ENCODE measurements at places on chromosomes 5 and 9.

- DNase-seq: no peak
These were observed 5.7 kb downstream of the QSOX2 start for GRCh38 chr9:136239983-136240330.

GRCh38 chr9:38727497-38728001 lies 7.6 kb upstream of the FAM240B start:
- DNase-seq: peak; percentile 2

- DNase-seq: no peak
These were observed 77.3 kb upstream of the SH3PXD2B start for GRCh38 chr5:172531704-172532026.

- peak; percentile 94 for DNase-seq
These were observed 1.6 kb upstream of the NR4A3 start for GRCh38 chr9:99819856-99820684.

- no peak for DNase-seq
These were observed 457.3 kb upstream of the DMAC1 start for GRCh38 chr9:8256880-8257279.

DNA sequence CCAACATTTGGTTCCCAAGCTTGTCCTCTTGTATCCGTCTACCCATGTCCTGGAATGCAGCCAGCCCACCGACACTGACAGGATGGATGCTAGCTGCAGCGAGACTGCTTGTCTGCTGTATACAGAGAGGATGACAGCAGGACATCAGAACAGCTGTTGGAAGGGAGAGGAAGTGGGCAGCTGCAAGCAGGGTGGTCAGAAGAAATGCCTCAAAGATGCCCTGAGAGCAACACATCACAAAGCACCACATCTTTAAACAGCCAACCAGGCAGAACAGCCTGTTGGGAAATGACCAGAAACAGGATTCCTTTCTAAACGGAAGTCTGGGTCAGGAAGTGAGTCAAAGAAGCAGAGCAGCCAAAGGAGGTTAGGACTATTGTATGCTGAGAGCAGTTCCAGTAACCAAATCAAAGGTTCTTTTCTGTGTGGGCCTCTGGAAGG lies 219.1 kb downstream of the NDUFS4 start:
- peak; percentile 65 for DNase-seq

DNA sequence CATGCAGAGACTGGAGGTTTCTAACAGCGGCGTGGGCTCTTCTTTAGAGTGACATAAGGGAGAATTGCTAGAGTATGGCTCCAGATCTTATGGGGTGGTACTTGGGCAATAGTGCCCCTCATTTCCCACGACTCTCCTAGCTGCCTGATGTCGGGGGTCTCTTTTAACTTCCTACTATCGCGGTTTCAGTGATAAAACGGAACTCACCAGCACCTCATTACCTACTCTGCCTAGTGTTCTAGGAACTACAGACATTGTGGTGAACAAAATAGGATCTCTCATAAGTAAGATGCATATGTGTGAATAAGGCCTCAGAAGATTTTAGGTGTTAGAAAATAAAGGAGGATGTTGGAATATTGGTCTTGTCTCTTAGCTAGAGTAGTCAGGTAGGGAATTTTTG lies 1.1 kb downstream of the ICE1 start:
- no peak for DNase-seq

- DNase-seq: no peak
These were observed 38.6 kb downstream of the AMBP start for GRCh38 chr9:114039484-114039883.

- DNase-seq: no peak
These were observed 19.3 kb upstream of the MAPK9 start for GRCh38 chr5:180311216-180311615.

- DNase-seq: peak; percentile 24
These were observed 262.4 kb downstream of the GRIA1 start for GRCh38 chr5:153752890-153753289.

DNA sequence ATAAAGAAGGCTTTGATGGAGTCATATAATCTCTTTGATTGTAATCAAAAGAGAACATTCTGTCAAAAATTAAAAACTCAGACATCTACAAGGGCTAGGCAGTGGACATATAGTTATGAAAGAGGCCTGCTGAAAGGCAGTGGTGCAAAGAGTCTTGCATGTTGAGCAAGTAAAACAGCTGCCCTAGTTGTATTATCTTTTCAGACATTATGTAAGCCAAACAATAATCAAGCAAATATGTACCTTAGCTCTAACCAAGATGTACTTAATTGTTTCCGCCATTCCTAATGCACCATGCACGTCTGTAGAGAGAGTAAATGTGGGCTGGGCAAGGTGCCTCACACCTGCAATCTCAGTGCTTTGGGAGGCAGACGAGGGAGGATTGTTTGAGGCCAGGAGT lies 14.3 kb downstream of the GAPT start:
- DNase-seq: no peak

- DNase-seq: peak; percentile 74
These were observed 39.8 kb downstream of the POLK start for GRCh38 chr5:75551471-75551870.

- peak; percentile 59 for DNase-seq
These were observed 44.0 kb upstream of the SVEP1 start for GRCh38 chr9:110623462-110624025.

GRCh38 chr5:105954341-105954740 lies 1716.4 kb downstream of the EFNA5 start:
- DNase-seq: no peak

GRCh38 chr5:128213340-128213739 lies 129.8 kb downstream of the SLC12A2 start:
- DNase-seq: peak; percentile 70

DNA sequence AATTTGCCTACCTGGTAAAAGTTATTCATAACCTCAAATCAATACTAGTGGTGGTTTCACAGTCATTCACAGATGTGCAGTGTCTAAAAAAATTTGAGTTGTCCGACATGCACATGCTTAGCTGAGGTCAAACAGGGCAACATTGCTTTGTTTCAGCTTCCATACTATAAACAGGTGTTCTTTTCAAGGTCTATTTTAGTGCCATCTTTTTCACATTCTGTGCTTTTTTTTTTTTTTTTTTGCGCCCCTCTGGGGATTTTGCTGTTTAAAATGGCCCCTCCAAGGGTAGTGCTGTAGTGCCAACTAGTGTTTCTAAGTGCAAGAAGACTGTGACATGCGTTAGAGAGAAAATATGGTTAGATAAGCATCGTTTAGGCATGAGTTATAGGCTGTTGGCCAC lies 14.5 kb downstream of the PHAX start:
- DNase-seq: no peak

- DNase-seq: no peak
These were observed 157.2 kb upstream of the ISL1 start for GRCh38 chr5:51225789-51226742.

GRCh38 chr5:135859641-135860040 lies 25.2 kb downstream of the SLC25A48 start:
- no peak for DNase-seq

GRCh38 chr5:41809128-41809527 lies 61.1 kb downstream of the OXCT1 start:
- DNase-seq: no peak

GRCh38 chr5:138503487-138504270 lies 38.4 kb downstream of the EGR1 start:
- DNase-seq: peak; percentile 64

DNA sequence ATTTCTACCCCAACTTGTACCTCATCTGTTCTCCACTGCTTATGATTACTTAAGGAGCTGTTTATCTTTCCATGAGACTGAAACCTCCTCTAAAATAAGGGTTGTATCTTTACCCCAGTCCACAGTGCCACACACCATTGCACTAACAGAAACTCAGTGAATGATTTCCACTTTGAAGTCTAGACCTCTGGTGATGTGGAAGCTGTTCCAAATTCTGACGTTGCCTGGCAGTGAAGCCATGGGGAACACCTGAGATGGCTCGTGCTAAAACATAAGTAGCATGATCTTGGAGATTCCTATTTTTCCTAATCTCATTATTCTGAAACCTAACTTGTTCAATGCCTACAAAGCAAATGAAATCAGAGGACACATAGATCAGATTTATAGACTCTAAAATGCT lies 583.2 kb downstream of the EBF1 start:
- DNase-seq: no peak

- DNase-seq: no peak
These were observed 37.6 kb upstream of the GGTA1 start for GRCh38 chr9:121537283-121537682.

GRCh38 chr9:28821240-28821639 lies 1248.0 kb upstream of the C9orf72 start:
- no peak for DNase-seq

DNA sequence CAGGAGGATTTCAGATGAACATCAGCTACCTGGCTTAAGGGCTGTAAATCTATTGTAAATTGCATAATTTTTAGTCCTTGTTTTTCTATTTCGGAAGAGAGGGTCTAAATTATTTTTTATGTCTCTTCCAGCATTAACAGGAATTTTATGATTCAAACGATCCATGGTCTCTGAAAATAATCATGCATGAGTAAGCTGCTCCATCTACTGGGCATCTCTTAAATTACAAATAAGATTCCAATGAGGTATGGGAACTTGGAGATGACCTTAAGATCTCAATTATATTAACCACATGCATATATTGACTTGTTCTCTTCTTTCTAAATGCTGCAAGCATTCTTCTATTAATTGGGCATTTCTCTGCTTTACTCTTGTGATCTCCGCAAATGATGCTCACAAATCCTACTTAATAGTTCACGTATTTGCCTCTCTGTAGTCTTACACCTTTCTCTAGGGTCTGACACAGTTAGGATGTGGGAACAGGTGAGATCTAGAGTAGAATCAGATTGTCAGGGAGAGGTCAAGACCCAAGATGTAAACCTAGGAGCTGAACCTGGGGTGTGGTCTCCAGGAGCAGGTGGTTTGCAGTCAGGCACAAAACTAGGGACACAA lies 86.9 kb downstream of the NUDT12 start:
- DNase-seq: peak; percentile 63

DNA sequence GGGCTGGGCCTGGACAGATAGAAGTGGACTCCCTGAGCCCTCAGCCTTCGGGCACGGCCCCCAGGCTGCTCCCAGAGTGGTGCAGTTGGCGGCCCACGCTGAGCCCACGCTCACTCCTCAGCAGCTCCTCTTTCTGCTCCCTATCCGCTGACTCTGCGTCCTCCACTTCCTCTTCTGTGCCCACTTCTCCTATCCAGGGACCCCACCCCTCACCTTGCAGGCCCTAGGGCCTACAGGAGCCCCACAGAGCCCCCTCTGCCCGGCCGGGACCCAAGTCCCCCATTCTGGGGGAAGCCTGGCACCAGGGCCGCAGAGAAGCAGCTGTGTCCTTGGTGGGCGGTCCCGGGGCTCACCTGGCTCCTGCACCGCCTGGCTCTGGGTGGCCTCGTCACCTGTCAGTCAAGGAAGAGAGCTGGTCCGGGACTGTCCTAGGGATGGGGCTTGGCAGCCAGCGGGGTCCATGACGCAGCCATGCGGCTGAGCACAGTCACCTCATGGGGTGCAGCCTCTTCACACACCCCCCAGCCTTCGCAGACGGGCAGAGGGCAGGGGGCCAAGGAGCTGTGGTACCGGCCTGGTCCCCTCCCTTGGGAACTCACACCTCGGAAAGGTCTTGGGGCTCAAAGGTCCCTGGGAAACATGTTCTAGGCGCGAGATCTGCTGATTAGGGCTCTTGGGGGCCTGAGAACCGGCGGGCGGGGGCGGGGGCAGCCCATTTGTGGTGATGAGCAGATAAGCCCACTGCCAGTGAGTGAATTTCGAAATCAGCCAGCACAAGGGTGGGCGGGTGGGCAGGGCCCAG lies 5.4 kb upstream of the NRARP start:
- DNase-seq: no peak

DNA sequence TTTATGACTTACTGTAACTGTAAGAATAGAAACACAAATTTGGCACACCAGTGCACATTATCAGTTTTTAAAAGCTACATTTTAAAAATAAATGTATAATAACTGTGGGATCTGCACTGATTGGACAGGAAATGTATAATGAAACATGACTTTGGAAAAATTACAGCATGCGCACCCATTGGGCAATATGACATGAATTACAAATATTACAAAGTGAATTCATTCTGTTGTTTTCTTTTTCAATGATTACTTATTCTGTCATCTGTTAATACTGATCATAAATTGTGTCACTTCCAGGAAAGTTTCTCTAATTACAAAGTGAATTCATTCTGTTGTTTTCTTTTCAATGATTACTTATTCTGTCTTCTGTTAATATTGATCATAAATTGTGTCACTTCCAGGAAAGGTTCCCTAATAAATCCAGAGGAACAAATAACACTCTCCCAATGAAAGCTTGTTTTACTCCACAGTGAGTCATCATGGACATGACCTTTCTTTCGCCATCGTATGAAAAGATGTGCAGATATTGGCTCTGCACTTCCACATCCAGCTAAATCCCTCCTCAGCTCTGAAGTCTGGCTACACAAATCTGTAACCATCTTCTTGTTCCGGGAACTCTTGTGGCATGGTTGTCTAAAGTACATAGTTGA lies 297.0 kb upstream of the HAPLN1 start:
- DNase-seq: no peak

DNA sequence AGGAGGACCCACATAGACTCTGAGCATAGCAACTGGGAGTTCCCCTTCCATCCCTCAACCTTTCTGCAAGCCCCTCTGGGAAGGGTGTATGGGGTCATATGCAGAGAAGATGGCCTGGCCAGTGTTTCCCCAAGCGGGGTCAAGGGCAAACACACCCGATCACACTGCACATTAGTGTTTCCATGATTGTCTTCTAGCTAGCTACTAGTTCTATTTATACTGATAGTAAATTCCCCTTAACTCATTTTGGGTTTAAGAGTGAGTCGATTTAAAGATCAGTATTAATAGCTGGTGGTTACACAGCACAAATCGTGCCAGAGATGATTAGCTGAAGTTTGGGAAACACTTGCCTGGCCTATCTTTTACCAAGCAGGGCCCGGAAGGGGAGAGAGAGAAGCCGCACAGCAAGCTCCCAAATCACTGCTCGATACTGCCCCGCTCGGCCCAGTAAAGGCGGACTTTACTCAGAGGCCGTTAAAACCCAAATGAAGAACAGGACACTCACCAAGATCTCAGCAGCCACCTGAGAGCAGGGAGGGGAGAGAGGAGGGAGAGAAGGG lies 29.4 kb upstream of the TNIP1 start:
- no peak for DNase-seq

DNA sequence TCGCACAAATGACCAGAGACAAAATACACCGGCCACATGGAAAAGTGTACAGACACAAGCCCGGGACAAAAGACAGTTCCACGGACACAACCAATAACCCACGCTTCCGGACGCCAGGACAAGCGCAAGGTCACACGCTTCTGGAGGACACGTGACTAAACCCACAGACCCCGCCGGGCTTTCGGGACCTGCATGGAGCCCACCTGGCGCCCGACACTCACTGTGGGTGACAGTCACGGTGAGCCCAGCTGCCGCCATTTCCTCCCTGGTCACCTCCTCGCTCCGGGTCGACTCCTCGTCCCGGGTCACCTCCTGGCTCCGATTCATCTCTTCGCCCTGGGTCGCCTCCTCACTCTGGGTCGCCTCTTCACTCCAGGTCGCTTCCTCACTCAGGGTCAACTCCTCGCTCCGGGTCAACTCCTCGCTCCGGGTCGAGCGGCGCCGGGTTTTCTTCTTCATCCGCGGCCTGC lies 470 bp downstream of the BAG1 start:
- peak; percentile 7 for DNase-seq

DNA sequence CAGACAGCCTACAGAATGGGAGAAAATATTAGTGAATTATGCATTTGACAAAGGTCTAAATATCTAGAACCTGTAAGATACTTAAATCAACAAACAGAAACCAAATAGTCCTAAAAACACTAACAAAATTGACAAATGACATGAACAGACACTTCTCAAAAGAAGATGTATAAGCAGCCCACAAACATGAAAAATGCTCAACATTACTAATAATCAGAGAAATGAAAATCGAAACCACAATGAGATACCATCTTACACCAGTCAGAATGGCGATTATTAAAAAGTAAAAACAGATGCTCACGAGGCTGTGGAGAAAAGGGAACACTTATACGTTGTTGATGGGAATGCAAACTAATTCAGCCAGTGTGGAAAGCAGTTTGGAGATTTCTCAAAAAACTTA lies 1186.8 kb downstream of the DTWD2 start:
- peak; percentile 6 for DNase-seq
